ENCODE measurements at places on chromosomes 16 and 17.

GRCh38 chr16:24189941-24190340, 66.2 kb upstream of the CACNG3 start:
- DNase-seq: no peak

- DNase-seq: no peak
Observed at GRCh38 chr17:34154961-34155730, 99.9 kb upstream of the CCL2 start.

GRCh38 chr17:78294776-78295175, 63.3 kb downstream of the TMEM235 start:
- no peak for DNase-seq

- DNase-seq: no peak
Observed at GRCh38 chr17:45645330-45645729, 138.8 kb upstream of the CRHR1 start.

DNA sequence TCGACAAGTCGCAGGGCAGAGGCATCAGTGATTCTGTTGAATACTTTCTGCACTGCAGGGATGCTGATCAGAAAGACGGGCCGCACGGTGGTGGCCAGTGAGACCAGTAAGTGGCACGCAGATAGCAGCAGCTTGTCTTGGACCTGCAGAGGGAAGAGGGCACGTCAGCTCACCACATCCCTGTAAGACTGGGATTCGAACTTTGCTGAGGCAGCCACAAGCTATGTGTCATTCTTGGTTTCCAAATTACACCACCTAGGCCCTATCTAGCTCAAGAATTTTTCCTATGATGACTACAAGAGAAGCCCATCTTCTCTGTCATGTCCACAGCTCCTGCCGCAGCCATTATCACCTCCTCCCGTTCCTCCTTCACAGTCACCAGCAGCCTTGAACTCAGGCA, 49.4 kb upstream of the GSG1L start:
- DNase-seq: no peak

- no peak for DNase-seq
Observed at GRCh38 chr17:81794509-81794908, 9.4 kb upstream of the GCGR start.

DNA sequence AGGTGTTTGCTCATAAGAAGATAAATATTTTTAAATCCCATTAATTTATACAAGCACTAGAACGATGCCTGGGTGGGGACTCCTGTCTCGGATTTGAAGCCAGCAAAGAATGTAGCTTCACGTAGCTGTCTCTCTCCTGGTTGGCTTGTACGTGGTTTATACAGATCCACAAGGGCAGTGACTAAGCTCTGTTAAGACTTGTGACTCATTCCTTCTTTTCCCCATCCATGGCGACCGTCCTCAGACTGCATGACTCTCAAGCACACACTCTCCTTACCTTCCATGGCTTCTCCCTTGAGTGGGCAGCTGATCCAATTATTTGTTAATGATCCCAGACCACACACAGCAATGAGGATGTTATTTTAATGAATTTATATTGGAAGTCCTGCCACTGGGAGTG, 679.7 kb upstream of the SOX9 start:
- DNase-seq: peak; percentile 24

DNA sequence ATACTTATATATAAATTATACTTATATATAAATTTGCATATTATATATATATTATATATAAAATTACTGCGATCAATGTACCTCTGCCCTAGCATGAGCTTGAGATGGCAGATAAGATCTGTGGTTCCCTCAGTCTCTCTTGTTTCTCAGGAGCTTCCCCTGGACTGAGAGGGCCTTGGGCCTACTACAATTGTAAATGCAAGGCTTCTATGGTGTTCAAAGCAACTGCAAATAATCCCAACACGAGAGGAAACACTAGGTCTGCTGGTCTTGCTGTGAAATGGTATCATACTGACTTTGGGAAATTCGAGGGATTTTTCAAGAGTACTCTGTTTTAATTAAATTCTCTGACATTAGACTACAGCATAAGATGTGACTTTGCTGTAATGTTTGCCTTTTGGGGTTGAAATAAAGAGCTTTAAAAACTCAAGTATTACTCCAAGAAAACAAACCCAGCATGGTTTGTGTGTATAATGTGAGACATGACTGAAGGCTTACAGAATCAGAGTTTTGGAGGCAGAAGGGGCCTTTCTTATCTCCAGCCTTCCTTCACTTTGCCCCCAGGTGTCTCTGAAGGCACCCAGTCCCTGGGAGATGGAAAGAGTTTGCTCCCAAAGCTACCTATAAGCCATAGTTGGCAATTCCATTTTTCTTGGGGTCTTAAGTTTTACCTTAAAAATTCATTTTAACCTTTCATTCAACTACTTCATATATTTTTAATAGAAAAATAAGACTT, 24.2 kb downstream of the ACSM1 start:
- no peak for DNase-seq

- no peak for DNase-seq
Observed at GRCh38 chr16:35689764-35690163, 2230.4 kb downstream of the TP53TG3F start.
